ENCODE measurements at places on chromosomes 3 and 15. TPM values are rescaled to one million over a fixed set of nuclear protein-coding genes. Genes with fewer than 3 reads are reported as not detected.

ALPK3 gene
- total RNA-seq = 0.78 TPM

GRCh38 chr15:92629975-92630626 lies 25.5 kb downstream of the FAM174B start:
- DNase-seq = no peak

- no peak for DNase-seq
Measured at GRCh38 chr15:91193378-91193720, 93.3 kb downstream of the SV2B start.

DNA sequence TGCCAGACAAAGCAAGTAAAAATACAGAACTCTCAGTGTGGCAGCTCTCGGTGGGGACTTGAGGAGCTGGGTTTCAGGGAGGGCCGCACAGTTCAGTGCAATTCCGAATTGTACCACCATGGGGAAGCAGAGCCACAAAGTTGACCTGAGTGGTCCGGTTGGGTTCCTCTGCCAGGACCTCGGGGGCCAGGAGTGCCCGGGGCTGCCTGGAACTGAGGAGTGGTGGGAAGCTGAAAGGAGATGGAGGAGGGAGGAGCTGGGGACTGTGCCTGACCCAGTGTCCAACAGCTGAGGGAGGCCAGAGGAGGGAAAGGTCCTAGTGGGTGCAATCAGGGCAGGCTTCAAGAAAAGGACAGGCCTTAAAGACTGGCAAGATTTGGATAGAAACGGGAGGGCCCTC lies 32.2 kb upstream of the TRH start:
- DNase-seq = no peak

DNA sequence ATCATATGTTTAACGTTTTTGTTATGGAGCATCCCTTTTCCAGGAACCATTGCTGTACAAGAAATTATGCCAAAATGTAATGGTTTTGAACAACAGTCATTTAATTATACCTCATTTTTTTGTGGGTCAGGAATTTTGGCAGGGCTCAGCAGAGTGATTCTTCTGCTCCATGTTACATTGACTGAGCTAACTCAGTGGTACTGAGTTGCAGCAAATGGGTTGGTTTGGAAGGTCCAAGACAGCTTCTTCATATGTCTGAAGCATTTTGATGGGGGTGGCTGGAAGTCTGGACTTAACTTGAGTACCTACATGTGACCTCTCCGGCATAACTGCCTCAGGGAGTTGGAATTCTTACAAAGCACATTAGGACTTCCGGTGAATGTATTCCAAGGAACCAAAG lies 26.0 kb upstream of the CMC1 start:
- no peak for DNase-seq

- no peak for DNase-seq
Measured at GRCh38 chr3:125037498-125038150, 18.2 kb downstream of the HEG1 start.

GRCh38 chr15:63277038-63277892 lies at the start of gene APH1B:
APH1B (plus strand) TSS chr15:63277605; CDS start chr15:63277624, 19 bp downstream.
- peak; percentile 85 for DNase-seq

- DNase-seq = no peak
Measured at GRCh38 chr3:21942328-21942727, 191.3 kb upstream of the ZNF385D start.

GRCh38 chr3:157388976-157389375 lies 47.7 kb upstream of the PTX3 start:
- no peak for DNase-seq

DNA sequence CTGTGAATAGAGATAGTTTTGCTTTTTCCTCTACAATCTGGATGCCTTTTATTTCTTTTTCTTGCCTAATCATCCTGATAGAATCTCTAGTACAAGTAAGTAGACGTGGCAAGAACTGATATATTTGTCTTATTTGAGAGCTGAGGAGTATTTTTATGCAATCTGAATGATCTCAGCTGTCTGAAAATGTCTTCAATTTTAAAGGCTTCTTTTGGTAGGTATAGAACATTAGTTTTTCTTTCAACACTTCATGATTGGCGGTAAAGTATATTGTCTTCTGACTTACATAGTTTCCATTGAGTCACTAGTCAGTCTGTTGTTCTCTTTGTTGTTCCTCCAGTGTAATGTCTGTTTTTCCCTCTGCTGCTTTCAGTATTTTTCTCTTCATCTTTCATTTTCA lies 31.3 kb downstream of the MGA start:
- DNase-seq = no peak

GRCh38 chr3:24607281-24607680 lies 112.6 kb upstream of the THRB start:
- no peak for DNase-seq

GRCh38 chr3:84961011-84961410 lies 2.2 kb downstream of the CADM2 start:
- no peak for DNase-seq

DNA sequence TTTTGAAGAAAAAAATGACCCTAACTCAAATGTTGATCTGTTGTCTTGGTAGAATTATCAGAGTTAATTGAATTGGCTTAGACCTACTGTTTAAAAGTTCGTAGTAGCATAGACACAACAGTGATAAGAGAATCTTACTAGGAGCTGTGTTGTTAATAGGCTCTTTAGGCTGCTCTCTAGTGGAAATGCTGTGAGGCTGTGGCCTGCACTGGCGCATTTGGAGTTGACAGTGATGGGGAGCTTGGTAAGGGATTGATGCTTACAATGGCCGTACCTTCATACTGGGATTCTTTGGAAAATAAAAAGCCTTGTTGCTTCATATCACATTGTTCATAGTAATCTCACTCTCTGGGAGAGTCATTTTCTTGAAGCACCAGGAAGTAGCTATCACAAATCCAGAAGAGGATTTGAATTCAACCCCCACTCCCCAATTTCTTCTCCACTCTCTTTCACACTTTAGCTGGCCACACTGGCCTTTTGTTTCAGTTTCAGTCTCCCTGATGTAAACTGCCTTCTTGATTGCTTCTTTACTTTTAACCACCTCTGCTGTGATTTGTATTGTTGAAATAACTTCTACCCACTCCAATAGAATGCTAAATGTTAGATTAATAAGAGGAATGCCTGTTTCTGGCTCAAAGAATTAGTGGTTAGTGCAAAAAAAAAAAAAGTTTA lies 56.6 kb downstream of the CEP63 start:
- DNase-seq = no peak
